Gastroesophageal sphincter (tissue), 4 donors: ENCODE measurements at places on chromosomes 7 and 10. TPM values are rescaled to one million over a fixed set of nuclear protein-coding genes. Genes with fewer than 3 reads are reported as not detected.

- ATAC-seq, result peak; percentile 34
Measured at GRCh38 chr10:53990799-53991238, 810.2 kb downstream of the PCDH15 start.

GRCh38 chr7:45601094-45601493 lies 26.9 kb downstream of the ADCY1 start:
- ATAC-seq, result no peak

- no peak for ATAC-seq
Measured at GRCh38 chr7:88881136-88881535, 85.6 kb upstream of the TEX47 start.

DNA sequence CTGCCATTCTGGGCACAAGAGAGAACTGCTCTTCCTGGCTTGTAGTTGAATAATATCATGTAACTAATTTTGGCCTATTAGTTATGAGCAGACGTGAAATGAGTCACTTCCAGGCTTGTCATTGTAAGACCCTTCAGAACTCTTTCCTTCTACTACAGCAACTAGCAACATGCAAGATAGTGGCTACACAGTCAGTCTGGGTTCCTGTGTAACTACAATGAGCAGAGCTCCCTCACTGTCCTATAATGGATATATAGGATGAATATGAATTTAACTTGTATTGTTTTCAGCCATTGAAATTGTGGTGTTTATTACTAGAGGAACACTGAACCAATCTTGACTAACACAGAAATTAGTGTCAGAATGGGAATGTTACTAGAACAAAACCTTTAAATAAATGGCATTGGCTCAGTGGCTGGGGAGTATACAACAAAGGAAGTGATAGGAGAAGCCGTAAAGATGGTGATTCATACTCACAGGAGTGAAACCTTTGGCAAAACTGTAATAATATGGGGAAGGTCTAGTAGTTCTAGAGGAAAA lies 2.9 kb upstream of the MTPN start:
- ATAC-seq, result no peak

DNA sequence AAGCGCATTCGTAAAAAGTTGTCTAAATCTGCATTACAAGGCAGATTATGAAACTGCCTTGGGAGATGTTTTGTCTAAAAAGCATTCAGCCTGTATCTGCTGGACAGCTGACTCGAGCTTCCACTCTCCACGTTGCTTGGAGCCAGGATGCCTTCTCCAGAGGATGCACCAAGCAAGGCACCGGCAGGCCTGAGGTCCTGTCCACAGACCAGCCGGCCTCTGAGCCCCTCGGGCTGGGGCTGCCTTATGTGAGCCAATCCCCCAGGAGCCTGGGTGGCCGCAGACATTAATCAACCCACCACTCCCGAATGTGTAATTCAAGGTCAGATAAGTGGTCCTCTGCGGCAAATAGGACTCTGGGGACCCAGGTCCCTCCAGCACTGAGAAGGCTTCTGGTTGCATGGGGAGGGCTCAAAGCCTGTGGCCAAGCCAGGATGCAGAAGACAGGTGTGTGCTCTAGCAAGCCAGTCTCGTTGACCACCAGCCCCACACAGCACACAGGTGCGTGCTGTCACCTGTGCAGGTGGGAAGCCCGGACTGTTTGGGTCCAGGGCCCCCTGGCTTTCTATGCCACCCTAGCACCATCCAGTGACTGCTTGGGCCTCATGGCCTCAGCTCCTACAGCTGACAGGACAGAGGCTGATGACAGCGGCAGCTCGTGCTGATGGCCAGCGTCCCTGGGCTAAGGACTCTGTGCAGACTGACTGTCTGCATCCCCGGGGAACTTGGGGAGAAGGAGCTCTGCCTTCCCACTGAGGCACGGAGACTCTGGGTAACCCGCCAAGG lies 4.8 kb upstream of the RET start:
- no peak for ATAC-seq

GRCh38 chr7:81721437-81721836 lies 48.4 kb downstream of the HGF start:
- ATAC-seq, result no peak

DNA sequence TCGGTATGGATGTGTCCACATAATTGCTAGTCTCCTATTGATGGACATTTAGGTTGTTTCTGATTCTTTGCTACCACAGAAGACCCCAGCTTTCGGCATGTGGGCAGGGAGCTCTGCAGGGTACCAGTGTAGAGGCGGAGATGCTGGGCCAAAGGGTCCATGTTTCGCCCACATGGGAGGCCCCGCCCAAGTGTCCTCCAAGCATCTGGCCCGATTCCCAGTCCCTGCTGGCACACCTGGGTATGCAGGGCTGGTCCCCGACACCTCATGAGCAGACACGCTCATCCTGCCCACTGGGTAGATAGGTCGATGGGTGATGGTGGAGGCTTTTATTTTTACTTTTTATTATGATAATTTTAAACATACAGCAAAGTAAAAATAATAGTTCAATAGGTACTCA lies 19.4 kb upstream of the TBRG4 start:
- ATAC-seq, result no peak

- no peak for ATAC-seq
Measured at GRCh38 chr10:59702347-59702746, 7.3 kb downstream of the SLC16A9 start.

- no peak for ATAC-seq
Measured at GRCh38 chr7:8507566-8507965, 74.2 kb downstream of the NXPH1 start.

DNA sequence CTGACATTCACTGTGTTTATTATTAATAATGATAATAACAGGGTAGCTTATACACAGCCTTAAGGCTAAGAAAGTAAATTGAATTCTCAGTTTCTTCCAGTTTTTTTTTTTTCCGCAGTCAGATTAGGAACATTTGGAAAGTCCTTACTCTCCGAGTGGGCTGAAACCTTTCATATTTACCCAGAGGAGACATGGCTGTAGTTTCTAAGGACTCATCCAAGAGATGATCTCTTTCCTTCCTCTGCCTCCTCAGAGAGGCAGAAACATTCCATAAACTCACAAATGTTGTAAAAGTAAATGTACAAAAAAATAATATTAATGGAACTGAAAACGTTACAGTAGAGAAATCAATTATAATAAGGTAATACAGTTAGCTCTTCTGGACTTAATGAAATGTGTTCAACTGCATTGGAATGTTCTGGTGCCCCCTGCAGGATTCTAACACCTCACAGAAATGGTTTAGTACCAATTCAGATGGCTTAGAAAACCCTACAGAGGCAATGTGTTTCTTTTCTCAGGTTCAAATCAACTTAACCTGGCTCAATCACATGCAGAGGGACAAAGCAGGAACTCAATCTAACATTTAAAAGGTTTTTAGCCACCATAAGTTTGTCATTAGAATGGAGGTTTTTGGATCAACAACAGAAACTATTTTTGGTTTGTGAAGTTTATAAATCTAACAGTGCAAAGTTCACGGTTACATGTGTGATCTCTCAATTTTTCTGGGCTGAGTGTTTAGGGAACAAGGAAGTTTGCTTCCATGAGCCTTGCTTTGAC lies 71.7 kb downstream of the ICA1 start:
- ATAC-seq, result no peak

DNA sequence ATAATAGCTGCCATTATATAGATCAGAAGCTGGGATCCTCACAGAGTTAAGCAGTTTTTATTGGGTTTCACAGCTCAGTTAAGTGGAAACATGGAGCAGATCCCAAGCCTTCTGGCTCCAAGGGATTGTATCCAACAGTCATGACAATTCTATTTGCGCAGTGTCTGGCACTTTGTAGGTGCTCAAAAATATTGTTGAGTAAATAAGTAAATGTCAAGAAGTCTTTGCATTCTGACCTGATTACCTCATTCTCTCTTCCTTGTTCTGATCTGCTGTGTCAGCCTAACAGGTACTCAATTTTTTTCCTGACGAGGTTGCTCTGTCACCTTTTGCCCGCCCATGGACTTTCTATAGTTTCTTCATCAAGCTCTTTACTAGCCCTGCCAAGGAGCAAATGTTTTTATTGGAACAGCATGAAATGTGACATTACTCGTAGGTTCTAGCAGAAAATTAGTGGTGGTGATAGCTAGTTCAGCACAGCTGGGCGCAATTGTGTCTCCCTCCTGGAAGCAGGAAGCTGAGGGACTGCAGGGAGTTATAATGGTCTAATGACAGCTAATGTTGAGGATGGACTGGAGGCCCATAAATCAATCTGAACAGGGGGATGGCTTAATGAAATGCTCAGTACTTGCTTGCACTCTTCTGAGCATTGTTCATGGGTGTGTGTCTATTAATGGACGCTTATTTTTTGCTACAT lies 680.2 kb downstream of the CCSER2 start:
- ATAC-seq, result no peak

DNA sequence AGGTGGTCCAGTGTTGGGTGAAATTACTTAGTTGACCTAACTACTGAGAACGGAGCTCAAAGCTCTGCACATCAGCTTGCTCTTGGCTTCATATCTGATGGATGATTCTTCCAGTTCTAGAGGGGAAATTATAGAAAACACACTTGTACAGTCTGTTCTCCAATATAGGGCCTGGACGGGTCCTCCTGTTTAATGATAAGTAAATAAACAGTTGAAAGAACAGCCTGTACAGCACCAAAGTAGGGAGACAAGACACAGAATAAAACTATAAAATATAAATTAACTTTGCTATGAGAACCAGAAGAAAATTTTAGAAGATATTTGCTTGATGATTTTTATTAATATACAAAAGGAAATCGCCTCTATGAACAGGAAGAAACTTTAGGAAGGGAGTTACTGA lies 271.7 kb downstream of the STK31 start:
- ATAC-seq, result no peak

DNA sequence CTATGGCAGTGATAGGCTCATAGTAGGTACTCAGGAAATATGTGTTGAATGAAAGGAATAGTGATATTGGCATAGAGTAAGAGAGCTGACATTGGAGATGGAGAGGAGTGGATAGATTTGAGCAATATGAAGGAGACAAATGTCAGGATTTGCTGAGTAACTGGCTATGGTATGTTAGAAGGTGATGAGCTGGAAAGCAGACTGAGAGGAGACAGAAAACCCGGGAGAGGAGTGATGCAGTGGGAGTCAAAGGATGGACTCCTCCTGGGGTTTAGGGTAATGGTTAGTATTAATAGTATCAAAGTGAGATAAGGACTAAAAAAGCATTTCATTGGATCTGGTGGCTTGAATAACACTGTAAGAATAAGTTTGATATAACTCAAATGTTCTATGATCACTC lies 64.8 kb downstream of the CD36 start:
- no peak for ATAC-seq

GRCh38 chr7:14381306-14381705 lies 391.8 kb upstream of the ETV1 start:
- no peak for ATAC-seq

GRCh38 chr10:113930482-113931057 lies 76.1 kb downstream of the NHLRC2 start:
- no peak for ATAC-seq

GRCh38 chr7:98186452-98187137 lies 24.6 kb upstream of the BHLHA15 start:
- ATAC-seq, result no peak

DNA sequence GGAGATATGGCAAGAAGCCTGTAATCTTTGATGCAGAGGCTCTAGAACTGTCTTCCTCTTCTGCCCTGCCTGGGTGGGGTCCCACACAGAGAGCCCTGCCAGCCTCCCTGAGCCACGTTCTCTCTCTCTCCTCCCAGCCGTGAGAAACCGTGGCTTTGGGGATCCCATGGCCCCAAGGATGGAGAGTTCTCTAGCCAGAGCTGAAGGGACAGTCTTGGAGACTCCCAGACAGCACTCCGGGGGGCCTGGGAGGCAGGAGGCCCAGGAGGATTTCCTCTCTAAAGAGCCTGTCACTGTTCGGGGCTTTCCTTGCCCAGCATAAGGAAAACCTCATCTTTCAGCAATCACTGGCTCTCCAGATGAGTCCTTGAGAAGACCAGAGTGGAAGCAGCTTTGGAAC lies 227.1 kb downstream of the ARHGAP12 start:
- no peak for ATAC-seq

GRCh38 chr10:24334279-24334939 lies 125.5 kb downstream of the KIAA1217 start:
- ATAC-seq, result no peak

- ATAC-seq, result no peak
Measured at GRCh38 chr10:122033224-122033926, 44.4 kb downstream of the TACC2 start.

- ATAC-seq, result no peak
Measured at GRCh38 chr7:113199136-113199535, 80.8 kb upstream of the SMIM30 start.

GRCh38 chr7:22417349-22417748 lies 60.4 kb upstream of the RAPGEF5 start:
- no peak for ATAC-seq

DNA sequence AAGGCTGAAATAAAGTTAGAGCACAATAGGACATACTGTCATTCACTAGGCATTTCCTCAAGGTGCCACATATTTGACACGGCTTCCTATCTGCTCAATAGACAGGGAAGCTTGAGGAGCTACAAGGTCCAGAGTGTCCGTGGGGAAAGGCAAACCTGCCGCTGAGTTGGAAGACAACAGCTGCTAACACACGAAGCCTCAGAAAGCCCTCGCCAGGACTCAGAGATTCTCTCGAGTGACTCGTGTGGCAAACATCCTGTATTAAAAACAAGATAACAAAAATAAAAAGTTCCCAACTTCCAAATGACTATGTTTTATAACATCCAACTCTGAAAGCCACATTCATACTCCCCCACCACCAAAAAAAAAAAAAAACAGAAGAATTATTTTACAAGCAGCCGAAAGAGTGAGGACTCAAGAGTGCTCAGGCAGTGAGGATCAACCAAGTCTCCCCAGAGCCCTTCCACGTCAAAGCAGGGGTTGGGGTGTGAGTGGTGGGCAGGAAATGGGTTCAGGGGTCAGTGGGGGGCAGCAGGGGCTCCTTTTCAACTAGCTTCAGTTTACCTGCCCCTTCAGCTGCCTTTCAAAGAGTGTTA lies 67.6 kb downstream of the STK17A start:
- no peak for ATAC-seq

- no peak for ATAC-seq
Measured at GRCh38 chr7:105246679-105247078, 142.0 kb downstream of the SRPK2 start.

DNA sequence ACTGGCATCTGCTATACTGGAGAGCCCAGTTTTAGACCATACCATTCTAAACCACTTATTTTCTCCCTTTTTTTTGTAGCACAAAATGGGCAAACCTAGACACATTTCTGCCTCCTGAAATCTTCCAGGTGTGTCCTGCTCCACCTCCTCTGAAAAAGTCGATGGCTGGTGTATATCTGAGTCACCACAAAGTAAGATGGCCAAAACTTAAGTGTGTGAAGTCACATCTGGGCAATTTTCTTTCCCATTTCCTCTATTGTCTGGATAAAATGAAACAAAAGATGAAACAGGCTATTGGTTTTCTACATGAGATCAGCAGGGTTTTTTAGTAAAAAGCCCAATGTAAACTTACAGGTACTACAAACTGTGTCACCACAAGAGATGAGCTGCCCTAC lies 65.5 kb downstream of the OSBPL3 start:
- no peak for ATAC-seq

GRCh38 chr10:82377608-82378007 lies 502.6 kb downstream of the NRG3 start:
- ATAC-seq, result no peak

- ATAC-seq, result no peak
Measured at GRCh38 chr10:72096115-72097000, 8.0 kb upstream of the SPOCK2 start.

Gene TUBB8
- total RNA-seq, result not detected

Gene ANKRD1
- total RNA-seq, result not detected

Gene ZNF777
- 16.1 TPM for total RNA-seq

Gene UCN3
- total RNA-seq, result not detected

Gene AS3MT
- 13.1 TPM for total RNA-seq

Gene NPC1L1
- 0.27 TPM for total RNA-seq

Gene CFAP43
- total RNA-seq, result not detected

Gene EBF3
- total RNA-seq, result 4.6 TPM

Gene GATA3
- total RNA-seq, result 0.35 TPM

Gene OR2A12
- total RNA-seq, result not detected

Gene PHKG1
- total RNA-seq, result 1.9 TPM
